ENCODE measurements at places on chromosomes 12 and 14.

DNA sequence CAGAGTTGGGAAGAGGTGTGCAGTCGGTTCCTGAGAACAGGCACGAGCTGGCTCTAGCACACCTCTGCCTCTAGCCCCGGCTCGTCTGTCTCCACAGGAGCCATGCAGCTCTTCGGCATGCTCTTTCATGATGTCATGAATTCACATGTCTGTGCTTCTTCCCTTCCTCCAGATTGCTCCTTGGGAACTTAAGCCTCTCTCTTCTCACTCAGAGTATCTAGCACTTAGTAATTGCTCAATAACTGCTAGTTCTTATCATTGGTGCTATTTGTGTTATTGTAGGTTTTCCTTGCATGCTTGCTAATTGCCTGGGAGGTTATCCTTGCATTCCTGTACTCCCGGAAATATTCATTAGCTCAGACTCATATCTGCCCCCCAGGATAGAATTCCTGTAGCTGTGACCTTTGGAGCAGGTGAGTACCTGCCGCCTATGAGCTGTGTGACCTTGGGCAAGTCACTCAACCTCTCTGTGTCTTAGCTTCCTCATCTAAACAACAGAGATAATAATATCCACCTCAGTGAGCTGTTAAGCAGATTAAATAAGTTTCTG lies 19.5 kb downstream of the FAM181A start:
- peak overlapping the region; percentile 78 for H3K27ac ChIP-seq
- H3K27me3 ChIP-seq: no peaks in the 10 kb centered on the region
- H3K4me3 ChIP-seq: no peak overlapping the region

DNA sequence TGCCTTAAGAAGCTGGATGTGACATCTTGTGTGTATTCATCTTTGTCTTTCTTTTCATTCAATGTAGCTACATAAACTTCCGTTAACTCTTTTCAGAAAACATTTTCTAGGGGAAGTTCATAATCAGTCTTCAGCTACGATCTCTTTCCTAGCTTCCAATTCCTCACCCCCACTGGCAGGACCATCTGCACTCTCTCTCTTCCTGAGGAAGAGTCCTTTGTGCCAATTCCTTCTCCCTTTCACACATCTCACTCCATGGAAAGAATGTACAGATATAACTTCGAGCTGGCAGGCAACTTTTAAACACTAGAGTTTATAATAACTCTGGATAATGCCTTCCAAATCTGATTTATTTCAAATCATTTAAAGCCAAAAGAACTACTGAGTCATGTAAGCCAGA lies 495.7 kb downstream of the GALC start:
- DNase-seq: no peak
- no peak overlapping the region for H3K4me3 ChIP-seq
- H3K4me1 ChIP-seq: no peaks in the 10 kb centered on the region

- peaks cover 3% of the 10 kb centered on the region for H3K36me3 ChIP-seq
- no peaks in the 10 kb centered on the region for H3K4me1 ChIP-seq
- H3K27me3 ChIP-seq: no peaks in the 10 kb centered on the region
- DNase-seq: no peak
Observed at GRCh38 chr14:59297071-59297776, 108.8 kb downstream of the DAAM1 start.

DNA sequence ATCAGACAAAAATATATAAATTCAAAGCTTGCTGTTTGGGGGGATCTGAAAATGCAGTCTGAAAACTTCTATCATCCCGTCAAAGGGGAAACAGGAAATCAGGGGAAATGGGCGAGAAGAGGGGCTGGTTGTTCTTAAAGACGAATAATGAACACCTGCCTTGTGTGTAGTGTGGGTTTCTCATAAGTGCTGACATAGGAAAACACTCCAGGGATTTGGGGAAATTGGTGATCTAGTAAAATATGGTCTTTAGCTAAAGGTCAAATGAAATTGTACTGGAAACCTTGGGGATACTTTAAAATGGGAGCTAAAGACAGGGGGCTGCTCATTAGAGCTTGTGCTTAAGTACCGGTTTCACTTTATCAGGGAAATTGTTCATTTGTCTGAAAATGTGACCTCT lies 39.6 kb upstream of the PIK3C2G start:
- H3K27me3 ChIP-seq: no peaks in the 10 kb centered on the region
- DNase-seq: no peak
- no peaks in the 10 kb centered on the region for H3K4me1 ChIP-seq
- no peak overlapping the region for H3K27ac ChIP-seq

GRCh38 chr12:2389079-2389790 lies 336.4 kb downstream of the CACNA1C start:
- no peaks in the 10 kb centered on the region for H3K27me3 ChIP-seq
- no peak for DNase-seq
- no peak overlapping the region for H3K27ac ChIP-seq
- peaks cover 37% of the 10 kb centered on the region for H3K4me1 ChIP-seq
